ENCODE measurements at places on chromosomes 6 and 20. TPM values are rescaled to one million over a fixed set of nuclear protein-coding genes. Genes with fewer than 3 reads are reported as not detected.

DNA sequence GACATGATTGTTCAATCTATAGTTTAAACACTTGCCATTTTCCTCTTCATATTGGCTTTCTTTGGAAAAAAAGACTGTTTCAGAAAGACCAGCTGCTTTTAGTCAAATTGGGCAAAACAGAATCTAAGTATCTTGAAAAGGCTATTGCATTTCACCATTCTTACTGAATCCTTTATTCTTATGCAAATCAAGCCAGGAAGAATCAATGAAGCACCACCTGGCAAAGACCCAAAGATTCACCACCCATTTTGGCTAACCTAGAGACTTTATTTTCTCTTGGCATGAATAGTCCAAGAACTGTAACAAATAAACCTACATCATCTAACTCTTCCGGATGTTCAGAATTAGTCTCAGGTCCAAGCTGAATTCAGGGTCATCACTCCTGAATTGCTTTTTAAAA is 71.3 kb upstream of the EYA4 start:
- DNase-seq, result no peak

GRCh38 chr20:63519668-63520503 is 679 bp upstream of the PPDPF start:
- DNase-seq, result peak; percentile 61

DNA sequence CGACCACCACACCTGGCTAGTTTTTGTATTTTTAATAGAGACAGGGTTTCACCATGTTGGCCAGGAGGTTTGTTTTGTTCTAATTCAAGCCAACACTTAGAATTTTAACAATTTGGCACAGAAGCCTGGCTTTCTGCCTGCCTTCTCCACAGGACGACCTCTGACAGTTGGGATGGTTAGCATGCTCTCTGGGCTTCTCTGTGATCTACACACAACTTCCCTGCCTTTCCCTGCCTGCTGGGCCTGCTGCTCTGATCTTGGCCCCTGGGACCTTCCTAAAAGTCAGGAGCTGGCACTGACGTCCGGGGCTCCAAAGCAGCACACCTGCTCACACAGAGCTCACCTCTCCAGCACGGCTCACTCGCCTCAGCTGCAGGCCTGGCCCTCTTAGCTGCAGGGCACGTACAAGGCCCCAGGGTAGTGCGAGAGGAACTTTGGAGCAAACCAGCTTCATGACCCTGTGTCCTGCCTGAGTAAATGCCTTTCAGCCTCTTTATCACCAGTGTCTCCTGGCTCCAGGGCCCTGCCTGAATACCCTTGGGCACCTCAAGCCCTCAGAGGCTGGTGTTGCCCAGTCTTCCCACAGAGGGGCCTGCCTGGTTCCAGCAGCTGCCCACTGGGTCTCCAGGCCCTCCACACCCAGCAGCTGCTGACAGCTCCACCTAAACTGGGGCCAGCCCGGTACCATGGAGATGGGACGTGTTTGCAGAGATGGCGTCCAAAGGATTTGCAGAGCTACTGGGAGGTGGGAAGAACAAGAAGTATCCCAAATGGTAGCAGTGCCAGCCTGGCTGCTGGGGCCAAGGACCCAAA is 96.0 kb downstream of the PSMB1 start:
- DNase-seq, result no peak

SPATS1 gene
- 0.62 TPM for total RNA-seq

CEP85L gene
- 968 TPM for total RNA-seq

DNA sequence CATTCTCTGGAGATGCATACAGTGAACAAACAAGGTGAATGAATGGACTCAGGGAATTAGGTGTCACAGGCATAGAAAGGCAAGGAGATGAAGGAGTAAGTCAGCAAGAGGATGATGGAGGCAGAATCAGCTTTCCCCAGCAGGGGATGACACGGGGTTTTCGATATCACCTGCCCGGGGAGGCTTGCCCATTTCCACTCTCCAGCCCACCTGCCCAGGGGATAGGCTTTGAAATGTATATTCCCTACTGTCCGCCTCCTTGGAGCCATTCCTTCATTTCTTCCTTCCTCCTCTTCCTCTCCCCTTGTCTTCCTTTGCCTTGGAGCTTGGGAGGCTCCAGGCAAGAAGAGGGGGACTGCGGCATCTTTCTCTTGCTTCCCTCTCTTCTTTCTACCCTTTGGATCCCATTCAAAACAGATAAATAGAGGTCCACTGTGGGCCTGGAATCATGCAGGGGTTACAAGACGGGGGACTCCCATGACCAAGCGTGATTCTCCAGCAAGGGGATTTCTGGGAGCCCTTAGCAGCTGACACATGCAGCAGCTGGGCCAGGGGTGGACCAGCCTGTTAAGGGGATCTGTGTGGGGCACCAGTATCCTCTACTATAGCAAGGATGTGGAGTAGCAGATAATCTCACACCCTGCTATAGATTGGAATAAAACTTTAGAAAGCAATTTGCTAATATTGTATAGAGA is 23.5 kb upstream of the RNF24 start:
- no peak for DNase-seq

GRCh38 chr6:37303091-37303660 is 45.2 kb upstream of the TMEM217 start:
- no peak for DNase-seq

ARMH2 gene
- total RNA-seq, result not detected

PROKR2 gene
- not detected for total RNA-seq

PDE10A gene
- 55.2 TPM for total RNA-seq

- no peak for DNase-seq
Observed at GRCh38 chr20:25571240-25571639, 14.1 kb downstream of the NINL start.

GRCh38 chr6:121335087-121336008 is 1.1 kb upstream of the TBC1D32 start:
- DNase-seq, result no peak

DNA sequence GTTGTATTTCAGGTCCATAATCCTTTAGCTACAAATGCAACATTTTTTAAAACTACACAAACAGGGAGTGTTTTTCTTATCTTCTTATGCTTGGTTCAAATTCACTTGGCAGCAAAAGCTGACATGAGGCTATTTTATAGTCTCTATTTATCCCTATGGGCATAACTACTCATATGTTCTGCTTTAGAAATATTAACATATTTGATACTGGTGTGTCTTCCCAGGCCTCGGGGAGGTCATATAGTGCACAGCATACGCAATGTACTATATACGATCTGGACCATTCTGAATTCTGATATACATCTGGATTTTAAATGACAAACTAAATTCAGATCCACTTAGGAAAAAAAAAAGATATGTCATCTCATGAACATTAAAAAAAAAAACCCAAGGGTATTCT is 69.2 kb downstream of the TFAP2C start:
- no peak for DNase-seq

CSTF1 gene
- total RNA-seq, result 33.3 TPM

DNA sequence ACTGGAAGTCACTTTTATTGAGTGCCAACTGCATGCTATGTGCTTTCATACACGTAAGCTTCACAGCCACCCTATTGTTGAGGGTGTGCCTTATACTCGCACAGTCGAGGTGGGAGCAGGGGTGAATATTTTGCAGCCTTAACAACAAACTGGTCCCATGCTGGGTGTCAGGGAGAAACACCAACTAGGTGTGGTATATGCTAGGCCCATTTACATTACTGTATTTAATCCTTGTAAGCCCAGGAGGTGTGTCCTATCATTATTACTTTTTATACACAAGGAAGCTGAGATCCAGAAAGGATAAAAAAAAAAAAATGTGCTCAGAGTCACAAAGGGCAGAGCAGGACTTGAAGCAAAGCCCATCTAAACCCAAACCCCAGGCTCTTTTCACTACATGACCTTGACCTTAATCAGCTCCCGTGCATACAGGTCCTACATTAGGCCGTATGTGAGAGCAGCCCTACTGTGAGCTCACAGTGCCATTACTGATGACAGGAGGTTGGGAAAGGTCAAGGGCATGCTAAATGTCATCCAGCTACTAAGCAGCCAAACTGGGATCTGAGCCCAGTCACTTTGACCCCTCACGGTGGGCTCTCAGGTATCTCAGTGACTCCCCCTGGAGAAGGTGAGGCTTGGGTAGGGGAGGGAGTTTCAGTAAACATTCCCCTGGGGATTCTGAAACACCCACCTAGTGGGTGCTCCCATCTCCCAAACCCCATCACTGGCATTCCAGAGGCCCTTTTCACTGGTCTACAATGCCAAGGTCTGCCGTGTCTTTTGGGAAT is 61.7 kb downstream of the BFSP1 start:
- DNase-seq, result no peak

GRCh38 chr6:132964101-132964867 is 149.9 kb downstream of the RPS12 start:
- no peak for DNase-seq

KIF25 gene
- 0.28 TPM for total RNA-seq

DNA sequence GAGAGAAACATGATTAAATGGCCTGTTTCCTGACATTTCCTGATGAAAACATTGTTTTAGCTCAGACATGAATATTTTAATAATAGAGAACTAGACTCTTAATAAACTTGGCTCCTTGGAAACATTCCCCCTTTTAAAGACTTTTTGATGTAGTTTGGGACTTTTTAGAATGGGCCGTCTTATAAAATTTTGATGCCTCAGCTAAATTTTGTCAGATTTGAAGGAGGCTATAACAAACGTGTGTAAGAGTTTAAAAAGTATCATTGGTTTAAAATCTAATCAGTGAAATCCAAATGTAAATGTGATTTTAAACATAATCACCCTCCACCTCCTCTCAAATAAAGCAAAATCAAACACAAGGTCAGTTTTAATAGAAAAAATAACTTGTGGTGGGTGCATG is 200.9 kb downstream of the CLIC5 start:
- DNase-seq, result no peak

- no peak for DNase-seq
Observed at GRCh38 chr6:135883045-135883444, 31.5 kb downstream of the PDE7B start.

DNA sequence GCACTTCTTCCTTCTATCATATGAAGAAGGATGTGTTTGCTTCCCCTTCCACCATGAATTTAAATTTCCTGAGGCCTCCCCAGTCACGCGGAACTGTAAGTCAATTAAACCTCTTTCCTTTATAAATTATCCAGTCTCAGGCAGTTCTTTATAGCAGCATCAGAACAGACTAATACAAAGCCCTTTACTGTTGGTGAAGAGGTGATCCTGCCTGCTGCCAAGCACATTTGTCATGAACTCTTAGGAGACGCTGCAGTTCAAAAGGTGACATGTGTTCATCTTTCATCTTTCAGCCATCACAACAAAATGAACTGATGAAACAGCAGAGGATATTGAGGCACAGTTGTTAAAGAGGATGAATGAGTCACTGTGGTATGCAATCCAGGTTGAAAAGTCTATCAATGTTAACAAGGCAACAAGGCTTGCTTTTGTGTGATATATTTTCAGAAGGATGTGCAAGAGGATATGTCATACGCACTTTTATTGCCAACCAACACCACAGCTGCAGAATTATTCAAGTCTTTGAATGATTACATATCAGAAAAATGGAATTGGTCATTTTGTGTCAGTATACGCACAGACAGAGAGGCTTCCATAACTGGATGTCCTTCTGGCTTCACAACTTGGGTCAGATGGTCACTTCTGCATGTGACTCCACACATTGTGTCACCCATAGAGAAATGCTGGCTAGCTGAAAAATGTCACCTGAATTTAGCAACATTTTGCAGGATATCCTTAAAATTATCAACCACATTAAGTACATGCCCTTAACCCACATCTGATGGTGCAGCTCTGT is 52.4 kb upstream of the PLN start:
- no peak for DNase-seq

- no peak for DNase-seq
Observed at GRCh38 chr20:32536851-32537656, 48.1 kb downstream of the NOL4L start.

SIRPA gene
- total RNA-seq, result 34.6 TPM

MATN4 gene
- total RNA-seq, result not detected

DNA sequence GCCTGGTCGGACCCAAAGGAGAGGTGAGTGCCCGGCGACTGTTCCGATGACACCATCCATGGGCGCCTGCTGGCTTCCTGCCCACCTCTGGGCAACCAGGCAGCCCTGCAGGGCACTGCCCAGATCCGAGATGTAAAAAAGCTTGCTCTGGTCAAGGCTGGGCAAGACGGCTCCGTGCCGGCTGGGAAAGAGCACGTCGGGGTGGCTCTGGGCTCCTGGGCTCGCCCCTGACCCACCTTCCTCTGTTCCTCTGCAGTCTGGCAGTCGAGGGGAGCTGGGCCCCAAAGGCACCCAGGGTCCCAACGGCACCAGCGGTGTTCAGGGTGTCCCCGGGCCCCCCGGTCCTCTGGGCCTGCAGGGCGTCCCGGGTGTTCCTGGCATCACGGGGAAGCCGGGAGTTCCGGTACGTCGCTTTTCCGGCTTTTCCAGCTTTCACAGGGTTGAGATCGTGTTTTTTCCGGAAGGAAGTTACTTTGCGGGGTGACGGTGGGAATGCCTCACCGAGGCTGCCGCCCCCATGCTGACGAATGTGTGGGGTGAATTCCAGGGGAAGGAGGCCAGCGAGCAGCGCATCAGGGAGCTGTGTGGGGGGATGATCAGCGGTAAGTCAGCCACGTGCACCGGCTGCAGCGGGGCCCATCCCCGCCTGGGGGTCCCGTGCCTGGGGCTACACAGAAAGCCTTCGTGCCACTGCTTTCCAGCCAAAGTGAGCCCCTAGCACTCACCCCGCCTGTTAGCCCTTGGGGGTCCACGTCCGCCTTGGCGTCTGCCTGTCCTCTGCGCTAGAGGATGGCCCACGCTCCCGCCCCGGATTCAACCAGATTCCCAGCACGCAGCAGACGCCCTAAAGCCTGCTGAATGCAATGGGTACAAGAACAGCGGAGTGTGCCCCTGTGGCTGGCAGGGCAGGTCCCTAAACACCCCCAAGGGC is 19.3 kb downstream of the COL9A3 start:
- DNase-seq, result no peak

DNA sequence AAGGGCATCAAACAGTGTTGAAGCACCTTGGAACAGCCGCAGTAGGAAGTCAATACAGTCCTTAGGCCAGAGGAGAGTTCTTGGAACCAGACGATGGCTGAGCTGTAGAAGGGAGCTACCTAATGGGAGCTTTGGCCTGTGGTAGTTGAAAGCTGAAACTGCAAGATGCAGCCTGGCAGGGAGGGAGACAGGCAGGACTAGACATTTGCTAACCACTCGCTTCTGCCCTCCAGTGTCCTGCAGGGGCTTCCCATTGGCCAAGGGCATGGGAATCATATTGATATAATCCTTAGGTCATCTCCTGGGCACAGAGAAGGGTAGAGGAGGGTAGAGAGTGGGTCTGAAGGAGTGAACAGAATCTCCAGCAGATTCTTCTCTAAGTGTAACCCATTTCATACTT is 60.4 kb downstream of the TPD52L1 start:
- DNase-seq, result no peak

GRCh38 chr6:17311595-17312311 is 30.6 kb downstream of the RBM24 start:
- DNase-seq, result no peak

GRCh38 chr20:46666818-46667515 is 15.7 kb upstream of the SLC13A3 start:
- DNase-seq, result no peak

CLIC5 gene
- 1.5 TPM for total RNA-seq

GRCh38 chr6:81748994-81749393 is 3.5 kb downstream of the TENT5A start:
- DNase-seq, result no peak

- no peak for DNase-seq
Observed at GRCh38 chr6:14944593-14944992, 301.3 kb upstream of the JARID2 start.

GTSF1L gene
- not detected for total RNA-seq

Data from uterus (tissue), 4 donors.